AG08396 (cell line): ENCODE measurements at places on chromosomes 7 and 10.

DNA sequence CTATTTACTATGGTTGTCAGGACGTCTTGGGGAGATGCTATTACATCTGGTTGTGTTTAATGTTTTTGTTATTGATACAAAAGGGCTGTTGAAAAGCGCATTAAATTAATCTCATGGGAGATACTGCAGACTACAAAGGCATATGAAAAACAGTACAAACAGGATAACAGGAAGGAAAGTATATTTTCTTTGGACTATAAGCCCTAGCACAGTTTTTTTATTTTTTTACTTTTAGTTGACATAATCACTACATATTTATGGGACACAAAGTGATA lies 341.3 kb downstream of the ARL4A start:
- no peak for DNase-seq

- DNase-seq = no peak
Observed at GRCh38 chr10:88759366-88760101, at the start of gene LIPN. Gene LIPN (plus strand): TSS chr10:88760020. CDS start chr10:88761406, 1,386 bp downstream.

GRCh38 chr7:618539-619367 lies 99.1 kb upstream of the PDGFA start:
- DNase-seq = no peak

- DNase-seq = no peak
Observed at GRCh38 chr10:97821308-97822038, 28.2 kb upstream of the GOLGA7B start.

DNA sequence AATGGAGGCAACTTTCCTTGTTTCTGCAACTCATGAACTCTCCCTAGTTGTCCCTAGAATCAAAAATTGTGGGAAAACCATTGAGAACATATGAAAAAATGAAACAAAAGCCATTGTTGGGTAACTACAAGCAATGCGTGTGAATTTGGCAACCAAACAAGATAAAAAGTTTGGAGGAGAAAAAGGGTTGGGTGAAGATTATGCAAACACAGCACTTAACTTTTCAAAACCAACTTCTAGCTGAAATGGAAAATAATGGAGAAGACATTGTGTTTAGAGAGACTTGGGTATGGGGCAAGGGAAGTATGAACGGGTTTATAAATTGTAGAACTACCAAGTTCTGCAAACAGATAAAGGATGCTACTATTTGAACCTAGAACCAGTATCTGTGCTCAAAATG lies 89.0 kb upstream of the SVIL start:
- DNase-seq = no peak

DNA sequence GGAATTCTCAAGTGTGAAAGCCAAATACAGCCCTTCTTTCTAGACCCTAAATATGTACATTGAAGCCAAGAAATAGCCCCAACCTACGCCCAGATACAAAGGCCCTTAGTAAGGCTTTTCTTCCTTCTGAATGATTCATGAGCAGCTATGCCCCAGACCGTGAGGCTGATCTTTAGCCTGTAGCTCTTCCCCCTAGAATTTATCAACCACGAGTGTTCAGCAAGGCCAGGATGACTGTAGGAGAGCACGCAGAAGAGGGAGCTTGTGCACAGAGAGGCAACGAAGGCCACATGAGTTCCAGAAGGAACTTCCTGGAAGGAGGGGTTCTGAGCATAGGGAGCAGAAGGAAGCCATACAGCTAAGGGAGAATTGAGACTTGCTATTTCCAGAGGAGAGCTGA lies 53.0 kb upstream of the HABP2 start:
- no peak for DNase-seq

GRCh38 chr10:71481746-71482410 lies 85.2 kb downstream of the CDH23 start:
- DNase-seq = no peak

GRCh38 chr7:46933596-46933995 lies 648.3 kb downstream of the TNS3 start:
- no peak for DNase-seq

- peak; percentile 23 for DNase-seq
Observed at GRCh38 chr10:50286517-50286916, 35.2 kb upstream of the ASAH2 start.

DNA sequence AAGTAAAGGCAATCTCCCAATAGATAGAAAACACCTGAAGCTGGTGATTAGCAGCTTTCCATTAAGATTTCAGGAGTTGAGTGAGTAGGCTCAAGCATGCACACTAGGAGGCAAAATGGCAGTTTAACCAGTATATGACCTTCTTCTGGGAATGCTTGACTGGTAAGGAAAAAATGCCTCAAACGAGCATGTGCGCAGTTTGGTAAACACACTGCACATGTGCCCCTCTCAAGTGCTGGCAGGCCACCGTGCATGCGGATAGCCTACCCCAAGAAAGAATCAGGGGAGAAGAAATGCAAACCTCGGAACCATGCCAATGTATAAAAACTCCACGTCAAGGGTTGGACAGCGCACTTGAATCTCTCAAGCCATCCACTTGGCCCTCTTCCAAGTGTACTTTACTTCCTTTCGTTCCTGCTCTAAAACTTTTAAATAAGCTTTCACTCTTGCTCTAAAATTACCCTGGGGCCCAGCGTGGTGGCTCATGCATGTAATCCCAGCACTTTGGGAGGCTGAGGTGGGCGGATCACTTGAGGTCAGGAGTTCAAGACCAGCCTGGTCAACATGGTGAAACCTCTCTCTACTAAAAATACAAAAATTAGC lies 98.8 kb upstream of the CDK1 start:
- DNase-seq = no peak

- DNase-seq = no peak
Observed at GRCh38 chr7:47401611-47402570, 180.0 kb downstream of the TNS3 start.

GRCh38 chr7:31108097-31108657 lies 56.1 kb downstream of the ADCYAP1R1 start:
- DNase-seq = no peak
